ENCODE measurements at places on chromosomes 2 and 18.

- DNase-seq = no peak
Observed at GRCh38 chr2:171432969-171433762, 624 bp downstream of the METTL8 start.

DNA sequence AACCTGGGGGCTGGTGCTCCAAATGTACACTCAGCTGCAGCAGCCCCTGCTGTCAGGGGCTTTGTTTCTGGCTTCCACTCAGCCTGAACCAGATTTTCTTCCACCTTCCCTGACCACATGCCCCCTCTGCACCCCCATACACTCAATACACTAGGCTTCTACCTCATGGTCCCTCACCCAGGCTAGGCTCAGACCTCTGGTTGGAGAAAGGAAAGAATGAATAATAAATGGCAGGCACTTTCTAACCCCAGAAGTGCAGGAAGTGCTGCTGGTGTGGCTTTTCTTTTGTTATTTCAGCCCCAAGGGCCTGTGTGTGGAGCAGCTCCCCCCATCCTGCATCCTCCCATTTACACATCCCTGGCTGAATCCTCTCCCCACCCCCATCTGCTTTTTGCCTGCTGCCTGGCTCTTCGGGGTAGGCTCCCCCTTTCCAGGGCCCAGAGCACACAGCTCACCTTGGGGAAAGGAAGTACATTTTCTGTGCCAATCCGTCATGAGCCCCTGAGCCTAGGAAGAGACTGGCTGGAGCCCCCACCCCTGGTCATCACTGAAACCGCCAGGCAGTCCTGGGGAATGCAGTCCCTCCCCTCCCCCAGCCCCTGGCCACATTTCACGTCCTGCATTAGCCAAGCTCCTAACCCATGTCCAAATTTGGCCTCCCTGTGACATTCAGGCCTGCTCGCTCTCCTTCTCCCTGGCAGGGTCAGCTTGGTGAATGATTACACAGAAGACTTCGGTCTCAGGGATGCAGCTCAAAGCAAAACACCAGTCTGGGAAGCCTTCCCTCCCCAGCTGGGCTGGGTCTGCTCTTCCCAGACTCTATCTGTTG, 2.6 kb downstream of the DYSF start:
- no peak for DNase-seq

- no peak for DNase-seq
Observed at GRCh38 chr2:182179176-182179575, 193.5 kb downstream of the PPP1R1C start.

GRCh38 chr2:8277921-8278571, 403.8 kb upstream of the ID2 start:
- DNase-seq = no peak

GRCh38 chr18:11789716-11790510, 61.3 kb upstream of the CHMP1B start:
- DNase-seq = no peak

- no peak for DNase-seq
Observed at GRCh38 chr2:110718382-110718781, 14.0 kb upstream of the ACOXL start.

- DNase-seq = no peak
Observed at GRCh38 chr2:219116776-219117646, 43.6 kb downstream of the NHEJ1 start.

GRCh38 chr2:195683174-195683573, 26.1 kb downstream of the SLC39A10 start:
- DNase-seq = no peak

GRCh38 chr2:11829947-11830707, 83.7 kb downstream of the LPIN1 start:
- DNase-seq = peak; percentile 58

DNA sequence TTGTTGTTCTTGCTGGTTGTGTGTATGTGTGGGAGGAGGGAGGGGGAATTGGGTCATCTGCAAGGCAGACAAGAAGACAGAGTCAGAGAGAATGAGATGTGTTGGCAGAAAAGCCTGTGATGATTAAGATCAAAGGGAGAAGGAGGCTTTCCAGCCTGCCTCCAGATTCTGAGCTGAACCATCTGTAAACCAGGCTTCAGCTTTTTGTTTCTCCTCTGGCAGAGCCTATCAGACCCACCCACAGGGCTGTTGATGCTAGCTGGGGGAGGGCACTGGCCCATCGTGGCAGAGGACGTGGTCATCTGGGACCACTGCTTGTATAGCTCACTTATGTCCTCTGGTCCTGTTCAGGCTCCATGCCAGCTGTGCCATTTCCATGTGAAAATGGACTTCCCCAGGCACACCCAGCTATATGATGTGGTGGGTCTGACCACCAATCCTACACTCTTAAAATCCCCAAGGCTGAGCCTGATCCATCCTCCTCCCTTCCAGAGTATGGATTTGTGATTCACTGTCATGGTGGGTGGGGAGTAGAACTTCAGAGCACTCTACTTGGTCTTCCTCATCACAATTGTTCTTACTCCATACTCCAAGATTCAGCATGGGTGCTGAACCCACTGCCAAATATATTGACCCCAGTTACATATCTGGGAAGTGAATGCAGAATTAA, 27.8 kb upstream of the COL6A3 start:
- DNase-seq = no peak

GRCh38 chr2:184472481-184472880, 125.8 kb upstream of the ZNF804A start:
- no peak for DNase-seq

- no peak for DNase-seq
Observed at GRCh38 chr18:43601432-43601831, 324.1 kb upstream of the SYT4 start.

DNA sequence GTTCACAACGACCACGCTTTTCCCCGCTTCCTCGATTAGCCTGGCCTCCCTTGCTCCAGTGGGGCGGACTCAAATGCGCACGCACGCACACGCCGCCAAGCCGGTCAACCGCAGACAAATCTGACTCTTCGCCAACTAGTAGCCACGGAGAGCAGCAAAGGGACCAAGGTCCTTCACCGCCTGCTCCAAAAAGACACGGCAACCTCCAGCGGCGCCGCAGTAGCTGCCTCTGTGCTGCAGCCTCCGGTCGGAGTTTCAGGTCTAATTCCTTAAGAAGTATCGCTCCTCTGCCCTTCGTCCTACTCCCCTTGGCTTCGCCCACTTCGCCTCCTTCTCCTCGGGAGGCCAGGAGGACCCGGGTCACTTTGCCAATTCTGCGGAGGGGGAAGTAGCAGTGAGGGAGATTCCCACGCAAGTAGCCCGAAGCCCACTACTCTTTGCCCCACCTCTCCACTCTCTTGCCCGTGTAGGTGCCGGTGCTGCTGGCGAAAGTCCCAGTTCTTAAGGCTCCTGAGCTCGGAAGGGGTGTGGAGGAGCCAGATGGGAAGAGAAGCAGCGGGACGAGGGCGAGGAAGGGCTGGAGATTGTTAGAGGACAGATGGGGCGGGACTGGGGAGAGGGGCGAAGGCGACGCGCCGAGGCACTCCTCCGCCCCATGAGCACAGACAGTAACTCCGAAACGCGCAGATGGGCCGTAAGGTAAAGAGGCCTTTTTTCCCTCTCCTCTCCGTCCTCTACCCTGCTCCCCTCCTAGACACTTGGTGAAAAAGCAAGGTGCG, 615 bp downstream of the AKAIN1 start:
- DNase-seq = peak; percentile 1

DNA sequence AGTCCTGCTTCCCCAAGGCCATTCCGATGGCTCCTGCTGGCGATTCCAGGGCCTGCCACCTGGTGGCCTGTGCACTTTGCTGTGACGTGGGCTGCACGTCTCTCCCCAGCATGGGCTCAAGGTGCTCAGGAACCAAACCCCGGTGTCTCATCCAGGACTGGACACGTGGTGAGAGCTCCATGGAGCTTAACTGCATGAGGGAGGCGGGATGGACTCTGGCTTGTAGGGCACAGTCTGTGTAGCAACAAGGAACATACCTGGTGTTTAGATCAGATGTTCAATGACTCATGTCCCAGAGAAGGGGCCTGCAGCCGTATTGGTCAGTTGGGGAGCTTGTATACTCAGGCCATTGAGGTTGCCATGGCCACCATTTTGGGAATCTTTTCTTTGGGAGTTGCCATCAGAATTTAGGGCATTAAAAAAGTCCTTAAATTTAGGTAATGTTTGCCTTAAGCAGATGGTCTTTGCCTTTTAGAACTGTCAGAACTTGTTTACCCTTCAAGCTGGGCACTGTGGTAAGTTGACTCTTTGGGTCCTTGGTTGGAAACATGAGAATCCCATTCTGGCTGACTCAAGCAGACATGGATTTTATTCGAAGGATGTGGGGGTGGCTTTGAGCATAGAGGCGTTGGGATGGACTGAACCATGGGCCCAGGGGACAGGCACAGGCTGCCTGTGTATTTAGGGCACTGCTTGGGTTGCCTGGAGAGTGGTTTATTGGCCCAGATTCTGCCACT, 21.0 kb downstream of the AGAP1 start:
- no peak for DNase-seq

- DNase-seq = no peak
Observed at GRCh38 chr18:35029103-35029502, 12.1 kb upstream of the MAPRE2 start.

GRCh38 chr18:21914739-21915319, 174.2 kb downstream of the MIB1 start:
- DNase-seq = peak; percentile 19

- no peak for DNase-seq
Observed at GRCh38 chr2:47741101-47741500, 41.8 kb upstream of the MSH6 start.

DNA sequence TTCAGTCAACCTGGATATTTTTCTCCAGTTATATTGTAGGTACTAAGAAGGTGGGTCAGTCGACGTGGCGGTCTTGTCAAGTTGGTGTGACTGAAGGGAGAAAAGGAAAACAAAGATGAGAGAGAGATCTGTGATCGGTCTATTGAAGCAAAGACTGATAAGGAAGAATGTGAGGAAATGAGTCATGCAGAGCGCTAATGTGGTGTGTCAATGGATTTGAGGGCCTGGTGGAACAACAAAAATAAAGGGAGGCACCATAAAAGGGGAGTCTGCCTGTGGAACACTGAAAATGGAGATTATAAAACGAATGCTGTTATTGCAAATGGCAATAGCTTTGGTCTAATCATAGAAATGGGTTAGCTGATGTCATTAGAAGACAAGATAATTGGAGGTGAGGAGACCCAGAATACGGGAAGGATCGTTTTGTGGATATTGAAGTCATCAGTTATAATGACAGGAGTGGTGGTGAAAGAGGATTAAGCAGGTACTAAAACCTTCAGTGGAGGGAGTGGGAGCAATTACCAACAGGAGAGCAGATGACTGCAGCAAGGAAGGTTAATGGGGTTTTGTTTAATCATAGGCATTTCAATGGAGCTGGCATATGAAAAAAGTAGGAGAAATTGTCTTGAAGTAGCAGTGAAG, 599.1 kb upstream of the FSHR start:
- DNase-seq = no peak

GRCh38 chr2:151350579-151351195, 6.7 kb upstream of the TNFAIP6 start:
- DNase-seq = no peak

DNA sequence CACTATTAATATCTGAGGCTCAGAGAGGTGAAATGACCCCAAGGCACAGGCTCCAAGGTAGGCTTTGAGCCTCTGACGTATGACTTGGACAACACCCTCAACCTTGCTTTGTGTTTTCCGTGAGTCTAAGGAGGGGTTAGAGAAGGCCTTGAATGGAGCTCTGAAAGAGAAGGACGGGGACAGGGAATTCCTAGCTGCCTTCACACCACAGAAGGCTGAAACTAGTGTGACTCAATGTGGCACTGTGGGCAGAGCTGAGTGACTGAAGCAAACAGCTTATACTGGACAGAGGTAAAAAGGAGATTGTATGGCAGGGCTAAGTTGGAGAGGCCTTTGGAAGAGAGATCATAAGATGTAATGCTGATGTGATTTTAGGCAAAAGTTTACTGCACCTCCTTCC, 3.5 kb upstream of the NCK2 start:
- DNase-seq = no peak

All from neural crest cell (in vitro differentiated cells).